ENCODE measurements at places on chromosomes 4 and X. TPM values are rescaled to one million over a fixed set of nuclear protein-coding genes. Genes with fewer than 3 reads are reported as not detected.

Gene SYTL4
- total RNA-seq = not detected

DNA sequence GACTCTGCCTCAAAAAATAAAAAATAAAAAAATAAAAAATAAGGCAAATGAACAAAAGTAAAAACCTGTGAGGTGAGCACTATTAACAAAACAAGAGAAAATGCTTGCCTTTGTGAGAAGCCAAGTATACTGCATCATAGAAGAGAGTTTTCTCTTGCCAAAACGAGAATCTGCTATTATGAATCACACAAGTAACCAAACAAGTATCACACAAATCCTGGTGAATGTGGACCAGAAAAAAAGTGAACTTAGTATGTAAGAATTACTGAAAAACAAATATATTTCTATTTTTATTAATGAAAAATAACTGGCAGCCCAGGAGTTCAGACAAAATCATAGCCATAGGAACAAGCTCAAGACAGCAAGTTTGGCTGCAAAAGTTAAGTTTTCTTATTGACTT, 193.5 kb downstream of the PDGFC start:
- no peak for DNase-seq

DNA sequence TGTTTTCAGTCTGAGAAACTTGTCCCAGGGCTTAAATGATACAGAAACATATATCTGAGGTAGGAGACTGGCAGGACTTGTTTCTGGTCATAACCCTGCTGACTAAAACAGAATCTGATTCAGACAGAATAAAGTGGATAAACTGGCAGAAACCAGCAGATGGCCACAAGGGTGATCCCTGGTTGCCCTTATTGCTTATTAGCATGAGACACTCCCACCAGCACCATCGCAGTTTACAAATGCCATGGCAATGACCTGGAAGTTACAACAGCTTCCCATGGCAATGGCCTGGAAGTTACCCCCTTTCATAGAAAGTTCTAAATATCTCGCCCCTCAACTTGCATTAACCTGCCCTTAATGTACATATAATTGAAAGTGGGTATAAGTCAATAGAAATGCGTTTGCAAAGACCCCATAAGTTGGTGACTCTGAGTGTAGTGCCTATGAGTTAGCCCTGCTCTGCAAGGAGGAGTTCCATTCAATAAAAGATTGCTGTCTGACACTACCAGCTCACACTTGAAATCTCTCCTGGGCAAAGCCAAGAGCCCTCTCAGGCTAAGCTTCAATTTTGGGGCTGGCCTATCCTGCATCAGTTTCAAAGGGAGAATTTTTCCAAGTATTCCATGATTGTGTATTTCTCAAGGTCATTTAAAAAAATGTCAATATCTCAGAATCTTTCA, 52.9 kb upstream of the PAGE5 start:
- DNase-seq = no peak

- DNase-seq = no peak
Measured at GRCh38 chr4:124936427-124936826, 223.9 kb upstream of the ANKRD50 start.

GRCh38 chr4:85399270-85399669, 75.7 kb upstream of the ARHGAP24 start:
- DNase-seq = no peak

GRCh38 chr4:87853891-87854290, 21.1 kb downstream of the MEPE start:
- no peak for DNase-seq
